Stimulated activated CD8-positive, alpha-beta memory T cell treated with anti-CD3 and anti-CD28 coated beads, Interleukin-4, amount 100 ng/mL, for 48 hours (primary cell): ENCODE measurements at places on chromosomes 2 and 18.

GRCh38 chr2:36343606-36344005 lies 12.0 kb upstream of the CRIM1 start:
- DNase-seq: no peak

DNA sequence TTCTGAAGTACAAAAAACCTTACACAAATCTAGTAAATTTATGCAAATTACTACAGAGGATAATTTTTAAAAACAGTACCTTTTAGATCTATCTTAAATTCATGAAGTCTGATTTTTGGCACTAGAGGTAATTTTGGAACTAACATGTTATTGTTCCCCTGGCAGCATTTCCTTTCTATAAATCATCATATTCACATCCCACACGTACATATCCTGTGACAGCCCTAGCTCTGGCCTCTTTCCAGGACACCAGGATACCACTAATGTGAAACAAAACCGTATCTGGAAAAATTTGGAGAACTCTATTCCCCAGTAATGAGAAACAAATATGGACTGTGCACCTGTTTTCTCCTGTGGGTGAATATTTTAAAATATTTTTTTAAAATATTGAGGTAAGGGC lies 14.0 kb upstream of the BIRC6 start:
- DNase-seq: no peak

- no peak for DNase-seq
Observed at GRCh38 chr2:28296243-28296642, 96.4 kb upstream of the FOSL2 start.

DNA sequence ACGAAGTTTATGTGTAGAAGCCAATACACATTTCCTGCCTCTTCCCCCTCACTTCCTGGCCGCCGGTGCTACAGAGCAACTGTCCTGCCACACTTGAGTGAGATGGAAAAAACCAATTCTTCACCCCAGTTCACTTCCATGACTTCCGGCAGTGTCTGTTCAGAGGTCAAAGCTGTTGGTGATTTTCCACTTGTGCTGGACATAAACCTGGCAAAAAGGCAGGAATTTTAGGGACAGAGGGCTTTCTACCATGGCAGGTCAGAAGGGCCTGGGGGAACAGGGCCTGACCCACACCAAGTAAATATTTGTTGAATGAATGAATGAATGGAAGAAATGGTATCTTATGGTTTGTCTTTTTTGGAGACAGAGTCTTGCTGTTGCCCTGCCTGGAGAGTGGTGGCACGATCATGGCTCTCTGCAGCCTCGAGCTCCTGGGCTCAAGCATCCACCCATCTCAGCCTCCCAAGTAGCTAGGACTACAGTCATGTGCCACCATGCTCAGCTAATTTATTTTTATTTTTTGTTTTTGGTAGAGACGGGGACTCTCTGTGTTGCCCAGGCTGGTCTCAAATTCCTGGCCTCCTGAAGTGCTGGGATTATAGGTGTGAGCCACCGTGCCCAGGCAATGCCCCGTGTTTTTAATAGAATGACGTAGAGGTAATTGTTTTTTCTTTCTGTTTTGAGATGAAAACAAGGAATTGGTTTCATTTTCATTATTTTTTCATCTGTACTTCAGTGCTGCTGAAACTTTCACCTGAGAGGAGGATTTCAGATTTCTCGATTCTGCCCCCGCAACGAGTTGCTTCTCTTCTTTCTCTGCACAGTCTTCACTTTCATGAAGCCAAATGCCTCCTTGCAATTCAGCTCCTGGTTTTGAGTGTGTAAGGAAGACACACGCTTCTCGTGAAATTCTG lies 48.0 kb upstream of the LPIN2 start:
- peak; percentile 60 for DNase-seq

DNA sequence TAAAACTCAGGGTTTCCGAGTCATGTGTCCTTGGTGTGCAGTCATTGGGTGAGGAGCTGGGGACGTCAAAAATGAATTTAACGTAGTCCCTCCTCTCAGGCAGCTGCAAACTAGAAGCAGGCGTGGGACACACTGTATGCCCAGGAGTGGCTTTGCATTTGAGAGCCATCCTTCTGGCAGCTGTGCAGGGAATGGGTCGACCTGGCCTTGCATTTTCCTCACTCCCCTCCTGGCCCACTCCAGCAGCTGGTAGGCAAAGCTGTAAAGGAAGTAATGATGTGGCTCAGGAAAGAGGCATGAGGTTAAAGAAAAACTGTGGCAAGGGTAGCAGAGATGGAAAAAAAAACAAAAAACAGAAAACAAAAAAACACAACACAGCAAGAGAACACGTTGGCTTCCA lies 46.5 kb downstream of the RNF144A start:
- no peak for DNase-seq

- no peak for DNase-seq
Observed at GRCh38 chr2:119950966-119951365, 61.9 kb upstream of the EPB41L5 start.

- no peak for DNase-seq
Observed at GRCh38 chr18:52408800-52409302, 68.9 kb downstream of the DCC start.

DNA sequence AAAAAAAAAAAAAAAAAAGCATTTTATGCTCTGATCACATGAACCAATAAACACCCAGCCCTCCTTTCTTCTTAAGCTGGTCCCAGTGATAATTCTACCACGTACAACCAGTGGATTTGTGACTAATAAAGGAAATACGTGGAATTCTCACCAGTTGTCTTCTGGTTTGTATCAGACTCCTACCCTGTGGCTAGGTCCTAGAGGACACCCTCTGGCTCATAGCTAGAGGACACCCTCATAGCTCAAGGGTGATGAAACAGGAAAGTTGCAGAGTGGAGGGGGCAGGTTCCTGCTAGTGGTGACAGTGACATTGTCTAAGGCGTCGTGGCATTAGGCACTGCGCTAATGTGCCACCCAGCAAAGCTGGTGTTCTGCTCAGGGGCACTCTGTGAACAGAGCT lies 167.8 kb downstream of the BCL11A start:
- DNase-seq: no peak

DNA sequence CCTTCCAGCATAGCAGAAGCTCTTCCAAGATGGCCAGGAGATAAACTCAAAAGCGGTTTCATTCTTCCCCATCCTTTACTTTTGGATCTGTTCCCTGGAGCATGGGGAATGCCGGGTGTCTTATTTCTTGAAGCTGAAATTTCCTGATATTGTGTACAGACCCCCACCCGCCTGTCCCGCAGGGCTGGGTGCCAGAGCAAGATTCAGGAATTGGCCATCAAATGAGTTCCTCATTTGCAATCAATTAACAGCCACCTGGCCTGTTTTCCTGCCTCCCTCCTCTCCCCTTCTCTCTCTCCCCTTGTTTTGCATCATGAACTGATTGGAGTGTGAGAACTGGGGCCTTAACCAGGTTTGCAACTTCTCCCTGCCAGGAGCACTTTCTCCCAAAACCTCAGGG lies 202.1 kb downstream of the SH3RF3 start:
- DNase-seq: no peak

- DNase-seq: no peak
Observed at GRCh38 chr2:11577101-11577883, 43.4 kb downstream of the GREB1 start.

DNA sequence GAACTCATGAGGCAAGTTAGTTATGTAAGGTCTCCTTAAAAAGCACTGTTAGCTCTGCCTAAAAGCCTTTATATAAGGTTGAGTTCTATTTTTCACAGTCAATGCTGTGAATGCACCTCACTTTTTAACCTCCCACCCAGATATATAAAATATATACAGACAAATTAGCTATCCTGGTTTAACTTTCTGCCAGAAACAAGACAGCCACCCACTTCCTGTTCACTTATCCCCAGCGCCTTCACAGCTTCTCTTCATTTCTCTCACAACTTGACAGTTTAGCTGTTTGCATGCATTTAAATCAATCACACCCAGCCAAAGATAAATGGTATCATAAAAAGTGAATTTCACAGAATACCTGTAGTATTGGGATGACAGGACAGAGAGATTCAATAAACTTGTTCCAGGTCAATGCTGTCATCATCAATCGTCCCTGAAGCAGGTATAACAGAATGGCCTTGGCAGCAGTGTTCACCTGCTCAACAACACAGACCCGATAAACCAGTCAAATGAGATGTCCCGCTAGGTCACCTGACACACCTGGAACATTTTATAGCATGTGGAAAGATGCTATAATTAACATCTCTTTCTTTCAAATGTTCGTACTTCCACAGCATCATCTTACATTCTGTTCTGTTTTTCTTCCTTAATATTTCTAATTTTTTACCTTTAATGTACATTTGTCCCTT lies 55.7 kb downstream of the RTTN start:
- DNase-seq: no peak

- DNase-seq: no peak
Observed at GRCh38 chr2:144404586-144405314, 115.2 kb downstream of the ZEB2 start.

DNA sequence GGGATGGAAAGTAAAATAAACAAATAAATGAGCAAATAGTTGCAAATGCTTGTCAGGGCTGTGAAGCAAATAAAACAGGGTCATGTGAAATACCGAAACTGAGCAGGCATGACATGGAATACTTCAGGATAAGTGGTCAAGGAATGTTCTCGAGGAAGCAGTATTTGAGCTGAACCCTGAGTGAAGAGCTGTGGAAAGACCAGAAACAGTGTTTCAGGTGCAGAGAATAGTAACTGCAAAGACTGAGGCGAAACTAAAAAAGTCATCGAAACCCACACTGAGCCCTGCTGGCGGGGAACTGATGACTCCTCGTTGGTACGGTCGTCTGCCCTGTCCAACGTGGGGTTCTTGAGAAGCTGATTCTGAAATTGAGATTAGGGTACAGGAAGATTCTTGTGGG lies 27.2 kb upstream of the MYCN start:
- no peak for DNase-seq

GRCh38 chr18:74244554-74244953 lies 47.2 kb downstream of the CYB5A start:
- DNase-seq: no peak

DNA sequence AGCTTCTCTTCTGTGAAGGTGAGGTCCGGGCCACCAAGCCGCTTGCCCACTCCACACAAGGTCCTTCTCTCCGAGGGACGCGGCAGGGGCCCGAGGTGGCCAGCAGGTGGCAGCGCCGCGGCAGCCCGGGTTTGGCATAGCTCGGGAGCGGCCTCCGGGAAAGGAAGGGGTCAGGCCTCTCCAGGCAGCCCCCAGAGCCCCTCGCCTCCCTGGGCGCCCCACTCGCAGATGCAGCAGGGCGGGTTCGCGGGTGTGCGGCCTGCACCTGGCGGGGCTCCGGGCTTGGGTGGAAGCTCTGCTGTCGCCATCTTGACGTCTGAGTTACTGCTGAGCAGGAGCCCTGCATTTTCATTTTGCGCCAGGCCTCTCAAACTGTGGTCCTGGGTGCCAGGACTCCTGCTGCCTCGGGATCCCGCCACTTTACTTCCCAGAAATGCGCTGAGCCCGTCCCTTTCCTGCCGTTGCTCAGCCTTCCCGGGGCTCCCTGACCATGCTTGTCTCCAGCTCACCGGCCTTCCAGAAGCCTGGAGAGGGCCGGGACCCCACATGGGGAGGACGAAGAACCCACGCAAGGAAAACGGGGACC lies 18.6 kb upstream of the NCL start:
- DNase-seq: peak; percentile 85

DNA sequence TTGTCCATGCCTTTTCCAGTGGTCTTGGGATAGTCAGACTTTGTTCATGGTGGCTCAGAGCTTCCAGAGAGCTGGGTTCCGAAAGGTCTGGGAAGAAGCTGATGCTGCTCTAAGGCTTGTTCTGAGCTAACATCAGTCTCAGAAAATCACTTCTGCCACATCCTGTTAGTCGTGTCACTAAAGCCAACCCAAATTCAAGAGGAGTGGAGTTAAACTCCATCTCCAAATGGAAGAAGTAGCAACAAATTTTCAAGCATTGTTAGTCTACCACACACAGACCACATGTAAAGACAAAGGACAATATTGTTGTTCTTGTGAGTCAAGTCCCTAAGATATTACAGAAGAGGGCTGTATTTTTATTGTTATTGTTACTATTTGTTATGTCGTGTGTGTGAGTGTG lies 77.8 kb downstream of the PID1 start:
- no peak for DNase-seq

GRCh38 chr2:181467966-181468707 lies 11.0 kb downstream of the ITGA4 start:
- no peak for DNase-seq

GRCh38 chr2:99662761-99663341 lies 173.0 kb upstream of the REV1 start:
- DNase-seq: no peak

GRCh38 chr2:138522556-138522955 lies 21.0 kb downstream of the SPOPL start:
- no peak for DNase-seq

- no peak for DNase-seq
Observed at GRCh38 chr2:75025633-75026380, 67.4 kb downstream of the POLE4 start.

DNA sequence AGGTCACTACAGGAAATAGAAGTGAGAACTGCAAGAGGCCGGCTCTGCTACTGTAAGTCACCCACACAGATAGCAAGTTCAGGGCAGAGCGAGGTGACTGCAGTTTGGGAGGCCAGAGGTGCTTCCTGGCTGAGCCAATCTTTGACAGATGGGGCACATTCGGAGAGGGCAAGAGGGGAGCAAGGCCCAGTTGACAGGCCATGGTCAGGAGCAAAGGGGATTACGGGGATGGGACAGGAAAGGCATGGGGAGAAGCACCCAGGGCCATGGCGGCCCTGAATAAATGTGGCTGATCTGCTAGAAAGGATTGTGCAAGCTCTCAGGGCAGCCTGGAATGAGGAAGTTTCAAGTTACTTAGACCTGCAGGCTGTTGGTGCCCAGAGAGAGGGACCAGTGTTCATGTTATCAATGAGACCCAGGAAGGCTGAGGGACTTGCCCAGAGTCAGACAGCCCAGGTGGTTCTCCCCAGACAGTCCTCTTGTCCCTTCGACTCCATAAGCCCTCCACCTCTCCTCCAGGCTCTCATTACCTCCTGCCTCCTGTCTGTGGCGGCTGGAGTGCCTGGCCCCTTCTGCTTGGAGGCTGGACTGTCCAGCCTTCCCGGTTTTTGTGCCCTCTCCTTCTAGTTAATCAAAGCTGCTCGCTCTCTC lies 123.3 kb downstream of the CTIF start:
- DNase-seq: no peak

GRCh38 chr2:171404261-171404660 lies 29.5 kb downstream of the METTL8 start:
- no peak for DNase-seq

DNA sequence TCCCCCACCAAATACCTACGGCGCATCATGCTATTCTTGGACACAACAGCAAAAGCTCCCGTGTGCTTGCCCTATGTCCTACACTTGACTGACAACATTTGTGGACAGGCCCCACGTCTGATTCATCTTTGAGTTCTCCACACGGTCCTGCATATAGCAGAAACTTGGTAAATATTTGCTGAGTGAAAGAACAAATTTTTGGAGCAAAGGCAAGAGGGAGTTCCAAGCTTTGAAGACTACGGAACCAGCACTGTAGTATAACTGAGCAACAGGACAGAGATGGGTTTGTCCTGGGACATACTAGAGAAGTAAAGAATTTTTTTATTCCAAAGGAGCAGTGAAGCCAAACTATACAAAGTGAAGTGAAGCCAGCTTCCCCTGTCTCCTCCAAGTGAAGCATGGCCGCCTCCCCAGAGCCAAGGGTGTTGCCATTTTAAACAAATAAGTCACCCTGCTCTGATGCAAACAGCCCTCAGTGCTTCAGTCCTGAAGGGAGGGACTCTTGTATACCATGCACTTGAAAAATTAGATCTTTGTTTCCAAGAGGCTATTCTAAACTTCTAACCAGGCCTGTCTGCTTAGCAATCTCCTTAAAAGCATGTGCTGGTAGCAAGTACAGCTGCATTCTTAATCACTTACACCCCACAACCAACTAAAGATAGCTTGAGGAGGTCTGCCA lies 35.9 kb downstream of the SPRED2 start:
- no peak for DNase-seq
